ENCODE measurements at places on chromosomes 12 and 14.

- no peak for DNase-seq
Measured at GRCh38 chr14:90281261-90281660, 24.9 kb downstream of the PSMC1 start.

DNA sequence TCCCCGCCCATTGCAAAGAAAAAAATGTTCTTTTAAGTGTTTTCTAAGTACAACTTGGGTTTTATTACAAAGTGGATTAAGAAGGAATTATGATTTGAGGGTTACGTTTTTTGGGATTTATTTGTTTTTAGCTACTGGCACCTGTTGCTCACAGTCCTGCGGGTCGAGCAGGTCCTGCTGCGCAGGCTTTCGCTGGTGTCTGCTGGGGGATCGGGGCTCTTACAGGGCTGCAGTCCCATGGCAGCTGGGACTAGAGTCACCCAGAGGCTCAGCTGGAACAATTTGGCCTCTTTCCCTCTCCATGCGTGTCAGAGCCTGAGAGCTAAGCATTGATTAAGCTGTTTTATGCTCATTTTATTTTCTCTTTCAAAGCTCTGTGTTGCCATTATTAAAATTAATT lies 55.6 kb upstream of the DYNC1H1 start:
- DNase-seq, result no peak

DNA sequence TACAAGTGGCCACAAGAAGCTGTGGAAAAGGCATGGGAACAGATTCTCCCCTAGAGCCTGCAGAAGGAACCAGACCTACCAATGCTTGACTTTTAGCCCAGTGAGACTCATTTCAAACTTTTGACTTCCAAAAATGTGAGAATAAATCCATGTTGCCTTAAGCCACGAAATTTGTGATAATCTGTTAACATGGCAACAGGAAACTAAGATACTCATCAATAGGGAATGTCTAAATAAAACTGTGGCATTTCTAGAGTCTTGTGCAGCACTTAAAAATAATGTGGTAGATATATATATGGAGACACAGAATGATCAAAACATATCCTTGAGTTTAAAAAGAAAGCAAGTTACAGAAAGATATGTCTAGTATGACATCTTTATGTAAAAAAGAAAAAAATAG lies 12.0 kb downstream of the HECTD4 start:
- DNase-seq, result no peak

DNA sequence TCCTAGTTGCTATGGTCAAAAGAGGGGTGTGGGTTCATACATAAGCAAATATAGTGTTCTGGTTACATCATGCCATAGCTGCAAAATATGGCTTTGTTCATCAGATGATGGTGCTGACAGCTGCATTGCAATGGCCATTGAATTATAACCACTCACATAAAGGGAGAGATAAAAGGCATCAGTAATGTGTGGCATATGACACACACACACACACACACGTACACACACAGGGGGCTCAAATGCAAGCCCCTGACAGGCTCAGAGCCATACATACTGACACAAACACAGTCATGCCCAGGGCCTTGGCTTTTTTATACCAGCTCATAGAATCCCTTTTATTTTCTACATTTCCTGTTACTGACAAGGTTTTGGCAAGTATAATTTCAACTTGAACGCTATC lies 698.9 kb downstream of the BCL11B start:
- no peak for DNase-seq

GRCh38 chr12:10936506-10936905 lies 2.6 kb downstream of the TAS2R14 start:
- no peak for DNase-seq

- no peak for DNase-seq
Measured at GRCh38 chr12:115341442-115341841, 657.5 kb upstream of the TBX3 start.

DNA sequence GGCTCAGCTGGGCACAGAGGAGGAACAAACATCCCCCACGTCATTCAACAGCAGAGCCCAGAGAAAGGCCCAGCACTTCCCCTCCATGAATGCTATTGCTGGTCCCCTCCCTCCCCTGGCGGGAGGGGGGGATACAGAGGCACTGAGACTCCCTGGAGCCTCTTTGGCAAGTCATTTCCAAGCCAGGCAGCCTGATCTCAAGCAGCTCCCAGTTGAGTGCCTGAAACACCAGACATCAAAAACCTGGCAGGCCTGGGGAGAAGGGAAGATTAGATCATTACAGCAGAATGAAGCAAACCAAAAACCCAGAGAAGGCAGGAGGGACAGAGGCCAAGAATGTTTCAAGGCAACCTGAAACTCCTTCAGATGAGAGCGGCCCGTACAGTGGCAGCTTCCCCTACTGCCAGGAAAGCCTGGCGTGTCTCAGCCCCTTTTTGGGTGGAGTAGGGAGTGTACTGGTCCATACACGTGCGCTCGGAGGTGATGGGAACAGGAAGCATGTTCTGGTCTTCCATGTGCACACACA lies 92.1 kb downstream of the LRRC74A start:
- DNase-seq, result peak; percentile 73

GRCh38 chr14:54622192-54622958 lies 55.4 kb downstream of the SAMD4A start:
- no peak for DNase-seq

- no peak for DNase-seq
Measured at GRCh38 chr12:28313631-28314030, 123.4 kb downstream of the CCDC91 start.

DNA sequence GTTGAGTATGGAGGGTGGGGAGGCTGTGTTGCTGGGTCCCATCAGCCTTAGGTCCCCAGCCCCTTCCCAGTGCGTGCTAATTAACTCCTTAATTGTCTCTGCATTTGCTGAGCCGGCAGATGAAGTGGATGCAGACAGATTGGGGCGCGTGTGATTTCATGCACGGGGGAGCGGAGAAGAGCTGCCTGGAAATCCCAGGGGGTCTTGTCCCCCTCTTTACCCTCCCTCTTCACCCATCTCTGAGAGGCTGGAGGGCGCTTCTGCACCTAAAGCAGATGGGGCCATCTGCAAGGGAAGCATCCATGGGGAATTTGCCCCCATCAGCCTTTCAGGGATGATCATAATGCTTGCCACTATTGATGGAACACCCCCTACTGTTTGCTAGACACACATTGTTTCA lies 4.4 kb upstream of the ASIC1 start:
- DNase-seq, result no peak

- DNase-seq, result no peak
Measured at GRCh38 chr14:23641915-23642588, 5.9 kb downstream of the DHRS2 start.

- peak; percentile 49 for DNase-seq
Measured at GRCh38 chr14:64671591-64671990, 32.6 kb upstream of the PLEKHG3 start.

DNA sequence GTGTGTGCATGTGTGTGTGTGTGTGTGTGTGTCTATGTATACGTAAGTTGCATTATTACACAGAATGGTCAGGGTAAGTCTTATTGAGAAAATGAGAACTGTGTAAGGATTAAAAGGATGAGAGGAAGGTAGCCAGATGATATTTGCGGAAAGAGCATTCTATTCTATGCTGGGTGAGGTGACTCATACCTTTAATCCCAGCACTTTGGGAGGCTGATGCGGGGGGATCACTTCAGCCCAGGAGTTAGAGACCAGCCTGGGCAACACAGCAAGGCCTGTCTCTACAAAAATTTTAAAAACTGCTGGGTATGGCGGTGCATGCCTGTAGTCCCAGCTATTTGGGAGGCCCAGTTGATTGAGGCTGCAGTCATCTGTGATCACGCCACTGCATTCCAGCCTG lies 103.7 kb downstream of the SLC38A1 start:
- DNase-seq, result no peak

DNA sequence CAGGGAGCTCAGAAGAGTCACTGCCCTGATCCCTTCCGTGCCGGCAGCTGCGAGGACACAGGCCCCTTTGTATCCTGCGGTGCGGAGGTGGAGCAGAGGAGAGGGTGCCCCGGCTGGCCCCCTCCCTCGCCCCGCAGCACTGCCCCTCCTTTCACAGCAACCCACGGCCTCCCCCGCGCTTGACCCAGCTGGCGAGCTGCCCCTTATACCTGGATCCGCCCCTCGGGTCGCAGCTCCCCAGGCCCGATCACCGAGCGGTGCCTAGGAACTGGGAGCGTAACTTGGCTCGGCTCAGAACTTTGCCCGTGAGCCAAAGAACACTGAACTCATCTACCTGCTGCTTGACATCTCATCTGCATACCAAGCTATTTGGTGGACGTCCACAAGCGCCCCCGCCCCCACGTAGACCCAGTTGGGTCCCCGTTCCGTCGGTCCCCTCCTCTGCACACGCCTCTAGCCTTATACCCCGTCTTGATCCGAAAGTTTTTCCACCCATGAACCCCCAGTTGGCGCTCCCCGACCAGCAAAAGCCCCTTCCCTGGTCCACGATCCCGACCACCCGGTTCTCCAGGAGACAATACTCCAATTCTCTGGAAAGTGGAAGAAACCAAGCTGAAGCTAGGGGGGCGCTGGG lies 697 bp upstream of the DNAJC14 start:
- no peak for DNase-seq

DNA sequence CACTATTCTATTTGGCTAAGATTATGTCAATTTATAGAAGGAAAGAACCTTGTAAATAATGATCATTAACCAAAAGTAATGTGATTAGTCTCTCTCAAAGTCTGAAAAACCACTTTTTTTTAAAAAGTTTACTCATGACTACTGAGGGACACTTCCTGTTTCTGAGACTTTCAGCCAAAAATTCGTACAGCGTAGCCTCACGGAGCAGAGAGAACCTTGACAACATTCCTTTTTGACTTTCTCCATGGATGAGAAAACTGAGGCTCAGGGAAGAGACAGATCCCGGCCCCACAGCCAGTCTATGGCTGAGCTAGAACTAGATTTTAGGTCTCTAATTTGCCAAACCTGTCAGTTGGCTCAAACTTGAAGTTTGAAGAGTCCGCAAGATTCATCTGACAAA lies 68.2 kb downstream of the DAD1 start:
- no peak for DNase-seq

GRCh38 chr14:31362746-31363145 lies 57.6 kb downstream of the HEATR5A start:
- DNase-seq, result no peak

- DNase-seq, result no peak
Measured at GRCh38 chr14:106831322-106831720, 1304.9 kb downstream of the TMEM121 start.

GRCh38 chr12:8143261-8143660 lies 13.6 kb upstream of the ZNF705A start:
- no peak for DNase-seq

GRCh38 chr12:125121106-125121505 lies 55.9 kb downstream of the AACS start:
- DNase-seq, result no peak

Measured in NCI-H2081 (cell line).